CD4-positive, alpha-beta memory T cell (primary cell): ENCODE measurements at places on chromosomes 4 and X. TPM values are rescaled to one million over a fixed set of nuclear protein-coding genes. Genes with fewer than 3 reads are reported as not detected.

Gene MID1
- not detected for total RNA-seq

Gene DCK
- 56.9 TPM for total RNA-seq

Gene ARSD
- total RNA-seq, result 3.2 TPM

Gene ANOS1
- 0.14 TPM for total RNA-seq

Gene EGF
- not detected for total RNA-seq

Gene ELF4
- 29.8 TPM for total RNA-seq

GRCh38 chr4:111650146-111650545 lies 495.1 kb upstream of the FAM241A start:
- H3K4me1 ChIP-seq, result no peaks in the 10 kb centered on the region
- H3K27ac ChIP-seq, result no peak overlapping the region
- H3K4me3 ChIP-seq, result no peak overlapping the region
- no peak for DNase-seq
- H3K36me3 ChIP-seq, result no peaks in the 10 kb centered on the region
- no peaks in the 10 kb centered on the region for H3K27me3 ChIP-seq

- no peak for DNase-seq
- no peaks in the 10 kb centered on the region for H3K27me3 ChIP-seq
- no peaks in the 10 kb centered on the region for H3K36me3 ChIP-seq
- peaks cover 73% of the 10 kb centered on the region for H3K4me1 ChIP-seq
These were observed 6.3 kb downstream of the CA5B start for GRCh38 chrX:15744181-15744867.

- no peak for DNase-seq
- no peak overlapping the region for H3K27ac ChIP-seq
- H3K36me3 ChIP-seq, result no peaks in the 10 kb centered on the region
- H3K4me3 ChIP-seq, result no peak overlapping the region
- no peaks in the 10 kb centered on the region for H3K27me3 ChIP-seq
These were observed 276.0 kb downstream of the FBXW7 start for GRCh38 chr4:152259866-152260265.

- no peaks in the 10 kb centered on the region for H3K27me3 ChIP-seq
- no peak for DNase-seq
- peaks cover 28% of the 10 kb centered on the region for H3K4me1 ChIP-seq
- no peak overlapping the region for H3K4me3 ChIP-seq
These were observed 24.9 kb upstream of the MTM1 start for GRCh38 chrX:150543230-150544155.

GRCh38 chrX:45322820-45323219 lies 122.1 kb upstream of the DIPK2B start:
- DNase-seq, result no peak
- H3K36me3 ChIP-seq, result no peaks in the 10 kb centered on the region
- no peak overlapping the region for H3K27ac ChIP-seq
- no peaks in the 10 kb centered on the region for H3K27me3 ChIP-seq

- DNase-seq, result no peak
- no peaks in the 10 kb centered on the region for H3K36me3 ChIP-seq
- no peak overlapping the region for H3K4me3 ChIP-seq
- no peaks in the 10 kb centered on the region for H3K4me1 ChIP-seq
These were observed 13.1 kb downstream of the FGFR3 start for GRCh38 chr4:1806223-1806564.

DNA sequence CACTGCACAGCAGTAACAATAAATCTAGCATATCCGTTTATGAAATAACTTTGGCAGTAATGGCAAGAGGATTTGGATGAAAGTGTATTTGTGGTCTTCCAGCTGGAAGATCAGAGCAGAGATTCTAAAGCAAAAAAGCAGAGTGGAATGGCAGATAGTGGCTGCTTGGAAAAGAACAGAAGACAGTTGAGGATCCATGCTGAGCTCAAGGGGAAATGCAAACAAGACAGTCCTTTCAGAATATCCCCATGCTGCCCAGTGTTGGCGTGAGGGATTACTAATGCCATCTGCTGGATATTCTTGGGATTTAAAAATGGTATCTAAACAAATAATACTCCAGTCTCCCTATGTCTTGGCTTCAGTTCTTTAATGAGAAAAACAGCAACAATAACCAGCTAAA lies 629.1 kb upstream of the ATOH1 start:
- H3K4me1 ChIP-seq, result no peaks in the 10 kb centered on the region
- no peaks in the 10 kb centered on the region for H3K36me3 ChIP-seq
- no peak for DNase-seq
- no peak overlapping the region for H3K4me3 ChIP-seq

DNA sequence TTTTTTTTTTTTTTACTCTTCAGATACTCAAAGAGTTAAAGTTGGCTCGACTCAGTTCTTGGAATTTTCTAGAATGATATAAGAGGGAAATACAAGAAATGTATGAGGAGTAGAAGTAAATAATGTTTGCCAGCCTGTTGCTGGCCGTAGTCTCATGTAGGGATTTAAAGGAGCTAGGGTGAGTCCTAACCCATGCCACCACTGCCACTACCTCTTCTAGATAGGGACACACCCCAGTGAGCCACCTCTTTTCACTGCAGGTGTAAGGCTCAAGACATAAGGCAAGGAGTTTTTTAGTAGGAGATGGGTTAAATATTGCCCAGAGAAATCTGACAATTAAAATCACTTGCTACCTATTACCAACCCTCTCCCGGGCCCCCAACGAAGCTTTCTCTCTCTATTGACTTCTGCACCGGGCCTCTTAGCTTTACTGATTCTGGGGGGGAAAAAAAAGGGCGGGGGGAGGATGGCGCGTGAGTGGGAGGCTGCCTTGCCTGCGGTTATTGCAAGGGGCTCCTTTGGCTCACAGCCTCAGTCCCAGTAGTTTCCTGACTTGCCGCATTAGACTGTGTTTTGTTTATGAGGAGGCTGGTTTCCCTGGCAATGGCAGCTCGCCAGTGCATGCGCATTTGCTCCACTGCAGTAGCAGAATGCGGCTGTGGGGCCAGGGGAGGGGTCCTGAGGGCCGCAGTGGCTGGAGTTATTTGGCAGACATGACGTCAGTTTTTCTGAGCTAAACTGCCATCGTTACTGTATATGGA lies 3.0 kb downstream of the LINC00632 start:
- no peaks in the 10 kb centered on the region for H3K4me1 ChIP-seq
- DNase-seq, result peak; percentile 58
- no peak overlapping the region for H3K27ac ChIP-seq
- H3K27me3 ChIP-seq, result no peaks in the 10 kb centered on the region
- H3K36me3 ChIP-seq, result no peaks in the 10 kb centered on the region

DNA sequence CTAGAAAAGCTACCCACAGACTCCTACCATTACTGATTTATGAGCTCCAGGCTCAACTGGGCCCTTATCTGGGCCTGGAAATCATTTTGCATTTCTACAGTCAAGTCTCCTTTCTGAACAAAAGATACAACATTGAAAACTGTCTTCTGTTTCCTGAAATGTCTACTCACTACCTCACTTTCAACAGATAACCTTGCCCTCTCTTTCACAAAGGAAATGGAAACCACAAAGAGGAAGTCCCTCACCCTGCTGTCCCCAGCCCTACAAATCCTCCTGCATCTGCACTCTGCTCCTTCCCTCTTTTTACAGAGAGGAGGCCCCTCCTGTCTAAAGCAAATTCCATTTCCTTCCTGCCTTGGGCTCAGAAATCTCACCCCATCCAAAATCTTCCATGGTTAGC lies 24.8 kb upstream of the CYBB start:
- H3K27me3 ChIP-seq, result no peaks in the 10 kb centered on the region
- DNase-seq, result peak; percentile 44
- peak overlapping the region; percentile 32 for H3K4me3 ChIP-seq
- H3K27ac ChIP-seq, result peak overlapping the region; percentile 7
- no peaks in the 10 kb centered on the region for H3K36me3 ChIP-seq

DNA sequence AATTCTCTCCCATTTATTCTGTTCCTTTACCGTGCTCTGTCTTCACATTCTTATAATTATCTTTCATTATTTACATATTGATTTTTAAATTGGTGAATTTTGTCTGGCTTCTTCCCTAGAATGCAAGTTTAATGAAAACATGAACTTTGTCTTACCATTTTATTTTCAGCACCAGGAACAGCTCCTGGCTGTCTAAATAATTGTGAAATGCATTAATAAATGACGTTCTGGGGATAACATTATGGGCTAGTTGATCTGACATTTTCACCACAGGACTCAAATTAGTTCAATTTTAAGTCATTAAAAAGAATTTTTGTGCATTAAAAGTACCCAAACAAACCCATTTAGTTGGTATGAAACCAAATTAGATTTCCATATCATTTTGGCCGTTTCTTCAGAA lies 97.5 kb downstream of the KCTD8 start:
- H3K27ac ChIP-seq, result no peak overlapping the region
- H3K4me3 ChIP-seq, result no peak overlapping the region
- H3K4me1 ChIP-seq, result no peaks in the 10 kb centered on the region

DNA sequence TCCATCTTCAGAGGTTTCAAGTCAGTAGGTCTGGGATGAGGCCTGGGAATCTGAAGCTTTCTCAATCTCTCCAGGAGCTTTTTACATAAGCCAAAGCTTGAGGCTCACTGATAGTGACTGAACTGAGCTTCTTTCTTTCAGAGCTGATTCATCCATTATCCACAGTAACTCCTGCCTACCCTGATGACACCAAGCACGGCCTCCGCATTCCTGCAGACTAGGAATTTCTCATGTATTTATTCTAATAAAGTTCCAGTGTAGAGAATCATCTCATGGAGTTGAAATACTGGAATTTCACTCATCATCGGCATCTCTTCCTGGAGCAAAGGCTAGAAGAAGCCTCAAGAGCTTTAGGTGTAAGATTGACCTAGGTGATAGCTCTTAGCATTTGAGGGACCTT lies 12.1 kb upstream of the DCTD start:
- no peak overlapping the region for H3K4me3 ChIP-seq
- no peak overlapping the region for H3K27ac ChIP-seq
- H3K4me1 ChIP-seq, result no peaks in the 10 kb centered on the region
- DNase-seq, result no peak

DNA sequence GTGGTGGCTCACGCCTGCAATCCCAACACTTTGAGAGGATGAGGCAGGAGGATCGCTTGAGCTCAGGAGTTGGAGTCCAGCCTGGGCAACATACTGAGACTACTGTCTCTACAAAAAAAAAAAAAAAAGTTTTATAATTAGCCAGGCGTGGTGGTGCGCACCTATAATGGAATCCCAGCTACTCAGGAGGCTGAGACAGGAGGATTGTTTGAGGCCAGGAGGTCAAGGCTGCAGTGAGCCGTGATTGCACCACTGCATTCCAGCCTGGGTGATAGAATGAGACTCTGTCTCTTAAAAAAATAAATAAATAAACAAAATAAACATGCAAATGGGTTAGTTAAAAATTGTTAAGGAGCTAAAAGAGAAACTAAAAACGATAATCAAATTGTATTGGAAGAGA lies 7.7 kb downstream of the GLOD5 start:
- H3K4me3 ChIP-seq, result no peak overlapping the region
- H3K4me1 ChIP-seq, result no peaks in the 10 kb centered on the region
- H3K36me3 ChIP-seq, result no peaks in the 10 kb centered on the region
- no peaks in the 10 kb centered on the region for H3K27me3 ChIP-seq
- DNase-seq, result no peak

DNA sequence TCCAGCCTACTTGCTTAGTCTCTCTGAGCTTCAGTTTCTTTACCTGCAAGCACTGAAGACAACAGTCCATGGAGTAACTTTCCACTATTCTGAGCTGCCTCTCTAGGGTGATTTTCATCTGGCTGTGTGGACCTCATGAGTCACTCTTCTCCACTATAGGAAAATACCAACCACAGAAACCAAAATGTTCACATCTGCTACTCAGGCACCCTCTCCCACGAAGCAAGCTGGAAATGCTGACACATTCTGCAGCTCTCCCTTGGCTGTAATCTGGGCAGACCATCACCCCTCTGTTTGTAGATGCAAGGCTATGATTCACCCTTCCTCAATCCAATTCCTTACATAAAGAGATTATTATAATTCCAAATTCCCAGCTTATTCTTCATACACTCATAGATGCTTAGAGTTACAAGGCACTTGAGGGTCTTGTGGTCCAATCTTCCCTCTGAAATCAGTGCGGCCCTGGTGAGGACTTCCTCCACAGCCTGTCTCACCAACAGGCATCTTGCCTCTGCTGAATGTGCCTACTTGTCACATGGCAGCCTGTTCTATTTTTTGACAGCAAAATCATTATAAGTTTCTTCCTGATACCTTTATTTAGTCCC lies 97.0 kb upstream of the LNX1 start:
- H3K27me3 ChIP-seq, result no peaks in the 10 kb centered on the region
- no peak overlapping the region for H3K27ac ChIP-seq
- no peaks in the 10 kb centered on the region for H3K36me3 ChIP-seq
- no peak for DNase-seq

GRCh38 chr4:2102045-2102883 lies 43.1 kb downstream of the NAT8L start:
- no peak overlapping the region for H3K27ac ChIP-seq
- no peaks in the 10 kb centered on the region for H3K36me3 ChIP-seq
- no peaks in the 10 kb centered on the region for H3K4me1 ChIP-seq
- H3K4me3 ChIP-seq, result no peak overlapping the region
- no peak for DNase-seq

DNA sequence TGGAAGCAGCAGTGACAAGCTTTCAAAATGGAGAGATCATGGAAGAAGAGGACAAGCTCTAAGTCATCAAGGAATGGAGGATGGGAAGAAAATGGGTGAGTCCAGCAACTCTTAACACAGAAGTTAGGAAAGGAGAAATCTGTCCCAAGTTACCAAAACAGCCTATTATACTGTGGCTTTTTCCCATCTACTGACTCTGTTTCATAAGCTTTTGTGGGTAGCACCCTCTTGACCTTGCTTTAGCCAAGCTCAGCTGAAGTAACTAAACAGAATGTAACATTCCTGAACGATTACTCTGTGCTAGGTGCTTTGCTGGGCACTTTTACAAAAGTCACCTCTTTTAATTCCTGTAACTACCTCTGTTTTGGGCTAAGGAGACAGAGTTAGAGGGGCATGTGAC lies 54.9 kb downstream of the MAP7D2 start:
- no peaks in the 10 kb centered on the region for H3K36me3 ChIP-seq
- no peak overlapping the region for H3K4me3 ChIP-seq
- no peaks in the 10 kb centered on the region for H3K27me3 ChIP-seq

- H3K4me1 ChIP-seq, result no peaks in the 10 kb centered on the region
- no peak overlapping the region for H3K27ac ChIP-seq
- no peak overlapping the region for H3K4me3 ChIP-seq
- no peak for DNase-seq
- H3K27me3 ChIP-seq, result no peaks in the 10 kb centered on the region
These were observed 125.0 kb downstream of the TEX13C start for GRCh38 chrX:125444659-125445058.

GRCh38 chr4:141121768-141122454 lies 11.4 kb downstream of the RNF150 start:
- H3K36me3 ChIP-seq, result no peaks in the 10 kb centered on the region
- no peak overlapping the region for H3K4me3 ChIP-seq
- H3K4me1 ChIP-seq, result no peaks in the 10 kb centered on the region
- H3K27ac ChIP-seq, result no peak overlapping the region

- no peaks in the 10 kb centered on the region for H3K36me3 ChIP-seq
- no peak overlapping the region for H3K4me3 ChIP-seq
- H3K27me3 ChIP-seq, result no peaks in the 10 kb centered on the region
- DNase-seq, result no peak
- H3K4me1 ChIP-seq, result no peaks in the 10 kb centered on the region
These were observed 35.3 kb upstream of the DCX start for GRCh38 chrX:111447298-111447697.

DNA sequence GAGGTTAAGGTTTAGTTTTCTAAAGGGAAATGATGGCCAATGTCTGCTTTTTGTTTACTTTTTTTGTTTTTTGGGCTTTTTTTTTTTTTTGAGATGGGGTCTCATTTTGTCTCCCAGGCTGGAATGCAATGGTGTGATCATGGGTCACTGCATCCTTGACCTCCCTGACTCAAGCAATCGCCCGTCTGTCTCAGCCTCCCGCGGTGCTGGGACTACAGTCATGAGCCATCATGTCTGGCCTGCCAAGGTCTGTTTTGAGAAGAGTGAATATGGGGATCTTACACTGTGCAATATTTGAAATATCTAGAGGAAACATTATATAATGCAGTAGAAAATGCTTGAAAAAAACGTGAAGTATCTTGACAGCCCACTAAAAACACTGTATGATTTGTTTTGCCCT lies 162.5 kb downstream of the GASK1B start:
- no peak for DNase-seq
- H3K36me3 ChIP-seq, result no peaks in the 10 kb centered on the region
- H3K4me3 ChIP-seq, result no peak overlapping the region
